ENCODE measurements at places on chromosomes 12 and 14. TPM values are rescaled to one million over a fixed set of nuclear protein-coding genes. Genes with fewer than 3 reads are reported as not detected.

DIO3 gene
- polyA plus RNA-seq: not detected

TWF1 gene
- polyA plus RNA-seq: 67.0 TPM

GRCh38 chr12:65868878-65869277, 44.6 kb downstream of the HMGA2 start:
- DNase-seq: no peak

DNA sequence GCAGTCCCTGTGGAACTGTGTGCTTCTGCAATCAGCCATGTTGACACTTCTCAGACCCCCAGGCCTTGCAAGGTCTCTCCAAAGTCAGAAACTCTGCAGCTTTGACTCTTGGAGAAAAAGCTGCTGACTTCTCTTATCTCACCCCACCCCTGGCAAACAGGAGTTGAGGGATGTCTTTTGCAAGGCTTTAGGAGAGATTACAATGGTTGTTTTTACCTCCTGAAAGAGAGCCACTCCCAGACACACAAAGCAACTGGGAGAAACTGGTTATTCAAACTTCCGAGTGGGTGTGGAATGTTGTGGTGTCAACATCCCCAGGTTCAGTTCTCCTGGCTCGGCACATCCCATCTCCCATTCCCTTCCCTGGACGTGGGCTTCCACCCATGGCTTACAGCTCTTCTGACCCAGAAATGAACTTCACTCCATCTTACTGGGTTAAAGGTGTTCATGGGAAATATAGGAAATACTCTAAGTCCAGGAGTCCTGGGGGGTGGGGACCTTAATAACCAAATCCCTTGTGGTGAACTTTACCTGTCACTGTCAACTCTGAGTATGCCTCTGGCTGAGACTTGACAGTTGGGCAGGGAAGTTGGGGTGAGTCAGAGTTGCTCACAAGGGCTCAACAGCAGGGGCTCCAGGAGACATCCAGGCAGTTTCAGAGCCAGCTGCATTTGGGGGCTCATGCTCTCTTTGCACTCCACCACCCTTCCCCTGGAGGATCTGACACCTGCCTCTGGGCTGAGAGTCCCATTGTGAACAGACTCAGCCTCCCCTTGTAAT, 41.9 kb downstream of the CCDC177 start:
- DNase-seq: no peak

DNA sequence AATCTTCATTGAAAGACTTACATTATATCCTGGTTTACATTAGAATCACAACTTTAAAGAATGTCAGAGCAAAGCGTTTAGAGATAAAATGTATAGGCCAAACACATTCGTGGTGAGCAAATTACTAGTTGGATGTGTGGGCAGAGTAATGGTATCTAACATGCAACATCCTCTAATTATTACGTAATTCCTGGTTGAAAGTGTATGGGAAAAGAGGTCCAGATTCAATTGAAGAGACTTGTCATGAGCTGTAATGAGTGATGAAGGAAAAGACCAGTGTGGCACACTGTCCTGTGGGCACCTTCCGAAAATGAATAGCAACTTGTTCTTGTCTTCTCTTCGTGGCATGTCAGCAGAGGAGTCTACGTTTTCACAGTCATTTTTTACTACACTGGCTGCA, 192.8 kb downstream of the LRIG3 start:
- DNase-seq: peak; percentile 41

GRCh38 chr12:109897029-109897428, 3.0 kb upstream of the TCHP start:
- DNase-seq: no peak

DNA sequence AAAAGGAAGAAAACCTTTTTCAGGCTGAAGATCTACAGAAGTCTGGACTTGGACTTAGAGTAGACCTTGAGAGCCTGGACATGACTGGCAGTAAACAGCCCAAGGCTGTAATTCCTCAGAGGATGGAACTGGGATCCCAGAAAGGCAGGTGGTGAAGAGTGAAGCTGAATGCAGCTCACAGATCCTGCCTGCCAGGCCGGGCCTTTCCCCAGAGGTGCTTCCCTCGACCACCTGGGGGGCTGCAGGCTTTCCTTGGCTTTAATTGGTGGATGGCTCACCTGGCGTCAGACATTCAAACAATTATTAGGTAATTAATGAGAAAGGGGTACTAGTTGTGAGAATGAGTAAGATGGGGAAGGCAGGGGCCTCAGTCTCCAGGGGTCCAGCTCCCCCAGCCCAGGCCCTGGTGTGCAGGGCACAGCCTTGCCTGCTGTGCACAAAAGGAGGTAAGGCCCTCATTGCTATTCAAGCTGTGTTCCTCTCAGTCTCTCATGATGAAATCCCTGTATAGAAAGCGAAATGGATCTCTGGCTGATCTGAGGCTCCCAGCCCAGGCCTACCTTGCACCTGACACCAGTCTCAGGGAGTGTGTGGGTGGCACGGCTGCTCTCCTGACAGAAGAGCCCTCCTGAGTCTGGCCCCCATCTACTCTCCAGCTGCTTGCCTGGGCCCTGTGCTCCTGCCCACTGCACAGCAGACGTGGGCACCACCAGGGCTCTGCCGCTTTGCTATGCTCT, 63.0 kb upstream of the TCL1A start:
- DNase-seq: no peak

- no peak for DNase-seq
These were observed 51.7 kb upstream of the G2E3 start for GRCh38 chr14:30507209-30507608.

DNA sequence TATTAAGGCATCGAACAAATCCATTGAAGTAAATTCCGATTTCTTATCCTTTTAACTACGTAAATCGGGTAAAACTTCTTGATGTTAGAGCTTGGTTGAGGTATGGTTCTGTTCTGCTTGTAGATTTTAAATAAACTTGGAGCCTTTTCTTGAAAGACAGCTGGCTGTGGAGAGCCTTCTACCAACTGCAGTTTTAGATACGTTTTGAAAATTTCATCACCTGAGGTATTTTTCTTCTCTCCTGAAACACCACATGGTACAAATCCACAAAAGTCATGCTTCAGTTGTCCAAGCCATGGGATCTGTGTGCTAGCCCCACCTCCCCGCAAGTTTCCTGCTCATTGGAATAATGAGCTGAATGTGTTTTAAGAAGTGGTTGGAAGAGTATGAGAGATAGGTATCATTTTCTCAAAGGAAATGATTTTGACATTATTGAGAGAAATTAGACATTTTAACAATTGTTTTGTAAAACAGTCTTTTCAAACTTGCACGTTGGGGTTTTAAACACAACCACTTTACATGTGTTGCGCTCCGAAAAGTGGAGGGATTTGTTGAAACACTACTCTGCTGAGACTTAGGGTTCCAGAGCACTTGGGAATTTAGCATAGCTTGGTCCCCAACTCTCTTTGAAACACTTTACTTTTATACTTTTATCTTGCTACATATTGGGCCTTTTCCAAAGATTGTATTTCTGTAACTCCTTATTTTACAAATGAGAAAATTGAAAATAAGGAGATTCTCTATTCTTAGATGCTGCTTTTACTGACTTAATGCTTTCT, 1.4 kb downstream of the PPM1A start:
- DNase-seq: peak; percentile 9

- DNase-seq: no peak
These were observed 126.4 kb downstream of the RIMBP2 start for GRCh38 chr12:130589540-130590317.

GRCh38 chr14:42872786-42873185, 1266.1 kb downstream of the LRFN5 start:
- DNase-seq: no peak

GRCh38 chr14:98896449-98896848, 375.5 kb downstream of the BCL11B start:
- no peak for DNase-seq

DNA sequence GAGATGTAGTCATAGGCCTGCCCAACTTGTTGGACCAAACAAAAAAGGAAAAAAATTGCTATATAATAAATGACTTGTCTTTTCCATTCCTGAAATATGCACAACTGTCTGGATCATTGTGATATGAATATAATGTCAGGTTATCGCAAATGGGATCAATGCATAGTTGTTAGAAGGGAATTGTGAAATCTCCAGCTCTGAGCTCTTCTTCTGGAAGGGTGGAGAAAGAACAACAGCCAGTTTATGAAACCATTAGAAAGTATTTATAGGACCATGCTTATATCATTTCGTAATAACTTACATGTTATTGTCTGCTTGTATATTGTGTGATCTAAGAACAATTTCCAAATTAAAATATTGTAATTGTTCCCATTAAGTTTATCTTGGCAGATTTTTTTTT, 35.7 kb upstream of the HIF1A start:
- DNase-seq: peak; percentile 18

DNA sequence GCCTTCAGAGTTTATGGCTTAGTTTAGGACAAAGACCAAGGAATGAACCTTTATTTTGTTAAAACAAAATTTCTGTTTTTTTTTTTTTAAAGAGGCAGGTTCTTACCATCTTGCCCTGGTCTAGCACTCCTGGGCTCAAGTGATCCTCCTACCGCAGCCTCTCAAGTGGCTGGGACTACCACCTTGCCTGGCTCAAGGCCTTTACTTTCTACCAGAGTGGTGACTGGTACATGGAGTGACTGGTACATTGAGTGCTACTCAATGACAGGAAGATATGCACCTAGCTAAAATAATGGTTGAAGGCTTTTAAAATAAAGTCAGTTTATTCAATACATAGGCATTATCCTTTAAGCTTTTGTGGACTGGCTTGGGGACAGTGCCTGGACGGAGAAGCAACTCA, 32.6 kb downstream of the PRICKLE1 start:
- no peak for DNase-seq

DNA sequence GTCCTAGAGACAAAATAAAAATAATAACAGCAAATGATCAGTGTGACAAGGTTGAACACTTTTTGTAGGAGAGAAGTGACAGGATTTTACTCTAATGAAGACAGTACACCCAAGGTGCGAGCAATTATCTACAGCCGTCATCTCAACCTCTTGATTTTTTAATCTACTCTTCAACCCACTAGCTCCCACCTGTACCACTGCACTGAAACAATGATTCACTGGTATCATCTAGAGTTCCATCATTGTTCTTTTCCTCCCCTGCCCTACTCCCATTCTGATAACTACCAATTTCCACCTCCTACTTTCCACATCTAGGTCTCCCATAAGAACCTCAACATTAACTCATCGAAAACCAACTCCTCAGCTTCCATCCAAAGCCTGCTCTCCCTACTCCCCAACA, 99.8 kb downstream of the PPP2R5E start:
- DNase-seq: no peak

DNA sequence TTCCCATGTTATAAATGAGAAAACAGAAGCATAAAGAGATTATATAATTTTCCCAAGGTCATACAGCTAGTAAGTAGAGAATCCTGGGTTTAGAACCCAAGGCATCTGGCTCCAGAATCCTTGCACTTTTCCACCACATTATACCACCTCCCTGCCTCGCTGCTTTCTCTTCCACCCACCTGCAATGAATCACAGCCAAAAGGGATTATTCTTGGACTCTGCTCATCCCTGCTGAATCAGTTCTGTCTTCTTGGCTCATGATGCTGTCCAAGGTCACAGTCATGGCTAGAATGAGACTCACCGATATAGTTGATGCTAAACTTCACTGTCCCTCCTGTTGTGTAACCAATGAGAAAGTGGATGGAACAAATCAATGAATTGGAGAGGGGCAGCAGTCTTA, 356.6 kb downstream of the FUT8 start:
- no peak for DNase-seq

GRCh38 chr12:104165801-104166200, 27.8 kb upstream of the NFYB start:
- no peak for DNase-seq
